ENCODE measurements at places on chromosomes 2 and 18.

DNA sequence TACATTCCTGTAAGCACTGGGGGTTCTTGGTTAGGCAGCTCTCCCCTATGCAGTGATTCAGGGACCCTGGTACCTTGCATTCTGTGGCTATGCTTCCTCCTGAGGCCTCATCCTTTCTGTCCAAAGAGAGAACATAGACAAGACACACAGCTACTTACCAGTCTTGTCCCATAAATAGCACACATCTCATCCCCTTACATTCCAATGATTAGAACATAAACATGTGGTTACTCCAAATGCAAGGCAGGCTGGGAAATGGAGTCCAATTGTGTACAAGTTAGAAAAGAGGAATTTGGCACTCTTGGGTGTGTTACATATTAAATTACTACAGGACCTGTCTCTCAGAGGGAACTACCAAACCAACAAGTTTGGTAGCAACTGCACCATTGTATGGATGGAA lies 171.3 kb downstream of the ARHGAP15 start:
- DNase-seq = no peak

DNA sequence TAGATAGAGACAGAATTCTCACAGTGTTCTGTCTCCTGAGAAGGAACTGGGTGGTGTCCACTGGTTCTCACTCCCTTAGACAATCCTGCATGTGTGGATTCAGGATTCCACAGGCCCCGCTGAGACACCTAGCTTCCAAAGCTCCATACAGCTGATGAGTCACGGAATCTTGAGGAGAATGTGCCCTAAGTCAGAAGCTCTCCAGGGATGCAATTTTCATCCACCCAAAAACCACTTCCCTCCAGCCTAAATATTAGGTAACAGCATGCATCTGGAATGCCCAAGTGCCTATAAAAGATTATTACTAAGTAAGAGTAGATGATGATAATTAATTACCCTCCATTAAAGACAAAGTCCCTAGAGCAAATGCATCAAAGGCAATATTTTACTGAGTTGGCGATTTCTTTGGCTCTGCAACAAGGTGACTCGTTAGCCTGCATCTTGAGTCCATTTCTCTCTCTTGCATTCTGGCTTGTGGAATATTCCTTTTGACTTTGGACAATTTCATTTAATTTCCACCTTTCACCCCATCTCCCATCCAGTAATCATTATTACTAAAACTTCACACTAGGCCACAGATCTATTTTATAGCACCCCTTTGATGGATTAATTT lies 475.1 kb downstream of the TNS1 start:
- DNase-seq = no peak

- no peak for DNase-seq
These were observed 53.8 kb downstream of the SUMO1 start for GRCh38 chr2:202184557-202184956.

- no peak for DNase-seq
These were observed 165.3 kb downstream of the ARL4C start for GRCh38 chr2:234331566-234331965.

DNA sequence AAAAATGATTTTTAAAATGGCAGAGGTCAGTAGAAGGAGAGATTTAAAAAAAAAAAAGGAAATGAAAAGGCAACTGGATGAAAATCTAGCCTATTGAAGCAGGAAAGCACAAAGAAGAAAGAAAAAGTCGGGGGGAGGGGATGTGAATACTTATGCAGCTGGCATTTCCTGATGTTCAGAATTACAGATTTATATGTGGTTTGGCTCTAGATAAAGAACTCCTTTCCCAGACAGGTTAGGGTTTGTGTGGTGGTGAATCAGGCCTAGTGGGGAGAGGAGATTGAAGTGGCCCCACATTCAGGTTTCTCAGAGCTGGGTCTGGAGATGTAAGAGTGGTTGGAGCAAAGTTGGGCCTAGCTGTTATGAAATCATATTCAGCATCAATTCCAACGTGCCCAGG lies 394.4 kb downstream of the FIGN start:
- DNase-seq = no peak

DNA sequence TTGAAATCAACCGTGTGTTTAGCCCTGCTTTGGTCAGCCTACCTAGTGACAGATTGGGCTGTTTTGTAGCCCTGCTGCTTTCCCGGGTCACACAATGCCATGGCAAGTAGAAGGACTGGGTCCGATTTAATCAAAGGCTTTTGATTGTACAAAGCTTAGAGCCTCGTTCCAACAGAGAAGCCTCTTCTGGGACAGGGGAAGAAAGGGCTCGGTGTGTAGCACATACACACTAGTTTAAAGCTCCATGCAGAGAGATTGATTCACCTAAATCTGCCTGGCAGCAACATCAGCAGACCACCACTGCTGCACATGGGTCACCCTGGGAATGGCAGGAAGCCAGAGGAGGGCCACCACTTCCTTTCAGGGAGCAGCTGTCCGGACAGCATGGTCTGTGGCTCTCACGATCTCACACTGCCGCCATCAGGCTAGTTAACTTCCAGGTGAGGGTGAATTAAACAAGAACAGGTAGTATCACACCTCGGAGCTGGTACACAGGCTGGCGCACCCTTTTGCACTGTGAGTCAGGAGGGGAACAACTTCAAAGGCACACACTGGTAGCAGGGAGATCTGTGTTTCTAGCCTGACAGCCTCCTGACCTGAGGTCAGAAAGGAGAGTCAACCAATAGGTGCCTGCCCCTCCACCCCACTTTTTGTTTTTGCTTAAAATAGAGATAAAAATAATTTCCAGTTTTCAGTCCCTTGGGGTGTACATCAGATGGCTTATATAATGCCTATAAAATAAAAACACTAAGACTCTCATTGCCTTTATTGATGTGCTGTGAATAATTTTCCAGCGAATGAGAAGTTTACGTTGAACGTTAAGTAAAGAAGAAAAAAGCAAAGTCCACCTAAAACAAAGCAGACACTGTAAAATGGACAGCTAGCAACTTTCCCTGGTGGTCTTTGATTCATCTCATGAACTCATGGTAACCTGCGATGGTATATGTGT lies 108.5 kb downstream of the CDCA7 start:
- no peak for DNase-seq

DNA sequence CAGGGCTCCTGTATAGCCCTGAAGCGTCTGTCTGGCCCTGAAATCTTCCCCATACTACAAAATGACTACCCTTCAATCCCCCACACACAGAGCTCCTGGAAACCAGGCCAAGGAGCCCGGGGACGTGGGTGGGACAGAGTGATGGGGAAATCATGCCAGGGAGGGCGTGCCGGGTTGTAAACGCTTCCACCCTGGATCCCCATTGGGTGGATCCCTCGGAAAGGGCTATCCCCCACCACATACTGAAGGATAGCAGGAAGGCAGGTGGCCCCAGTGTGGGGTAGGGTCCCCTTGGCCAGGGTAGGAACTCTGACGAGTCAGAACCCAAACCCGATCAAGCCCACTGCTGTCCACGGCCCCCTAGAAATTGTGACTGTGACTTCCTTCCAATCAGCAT lies 91.7 kb downstream of the INHBB start:
- DNase-seq = no peak

DNA sequence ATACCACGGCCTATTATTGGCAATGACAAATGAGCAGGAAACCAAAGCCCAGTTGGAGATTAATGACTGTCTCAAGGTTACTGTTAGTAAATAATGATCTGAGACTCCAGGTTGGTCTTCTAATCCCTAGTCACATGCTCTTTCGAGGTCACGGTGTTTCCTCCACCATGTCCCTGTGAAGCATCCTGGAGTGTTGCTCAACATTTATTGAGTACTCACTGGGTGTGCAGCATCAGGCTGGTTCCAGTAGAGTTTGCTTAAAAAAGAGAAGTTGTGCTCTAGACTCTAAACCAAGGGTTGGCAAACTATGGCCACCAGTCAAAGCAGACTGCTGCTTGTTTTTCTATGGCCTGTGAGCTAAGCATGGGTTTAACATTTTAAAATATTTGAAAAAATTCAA lies 263.8 kb upstream of the ATP5MC3 start:
- DNase-seq = no peak

- DNase-seq = no peak
These were observed 17.5 kb downstream of the MGAT4A start for GRCh38 chr2:98713332-98714015.

DNA sequence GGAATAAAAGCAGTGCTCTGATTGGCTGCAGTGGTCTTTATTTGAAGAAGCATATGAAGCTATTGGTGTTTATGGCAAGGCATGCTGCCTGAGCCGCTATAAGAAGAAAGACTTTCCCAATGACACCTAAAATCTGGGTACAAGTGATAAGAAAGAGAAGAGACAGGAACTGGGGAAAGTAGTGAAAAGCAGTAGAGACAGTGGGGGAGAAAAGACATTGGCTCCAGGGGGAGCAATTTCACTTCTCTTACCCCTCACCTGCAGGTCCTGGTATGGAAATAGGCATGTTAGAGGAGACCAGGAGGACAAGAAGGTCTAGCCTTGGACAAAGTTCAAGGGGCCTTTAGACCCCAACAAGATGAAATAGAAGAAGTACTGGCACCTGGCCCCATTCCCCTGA lies 47.1 kb downstream of the PLCL1 start:
- no peak for DNase-seq

DNA sequence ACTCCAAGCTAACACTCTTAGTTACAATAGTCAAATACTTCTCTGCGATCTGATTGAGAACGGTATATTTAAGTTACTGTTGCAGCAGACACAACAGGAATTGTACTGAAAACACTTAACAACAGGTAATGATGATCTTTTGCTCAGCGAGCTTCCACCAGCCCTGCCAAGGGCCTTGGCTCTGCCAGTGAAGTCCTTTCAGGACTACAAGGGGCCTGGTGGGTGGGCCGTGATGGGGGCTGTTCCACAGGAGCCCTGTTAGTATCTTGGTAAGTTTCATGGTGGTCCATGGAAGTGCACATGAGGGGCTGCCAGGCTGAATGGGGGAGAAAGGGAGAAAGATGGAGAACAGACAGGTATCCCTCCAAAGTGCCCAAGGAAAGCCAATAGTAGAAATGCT lies 178.6 kb upstream of the DOK6 start:
- DNase-seq = no peak

DNA sequence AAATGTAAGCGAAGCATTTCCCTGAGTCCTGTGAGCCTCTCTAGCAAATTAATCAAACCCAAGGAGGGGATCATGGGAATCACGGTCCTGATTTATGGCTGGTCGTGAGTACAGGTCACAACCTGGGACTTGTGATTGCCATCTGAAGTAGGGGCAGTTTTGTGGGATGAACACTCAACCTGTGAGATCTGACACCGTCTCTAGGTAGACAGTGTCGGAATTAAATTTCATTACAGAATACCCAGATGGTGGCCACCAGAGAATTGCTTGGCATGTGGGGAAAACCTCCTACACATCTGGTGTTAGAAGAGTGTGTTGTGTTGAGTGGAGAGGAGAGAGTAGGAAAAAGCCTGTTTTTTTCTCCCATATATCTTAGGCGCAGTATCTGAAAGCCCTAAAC lies 12.5 kb downstream of the CAPN14 start:
- DNase-seq = no peak

- DNase-seq = no peak
These were observed 181.8 kb downstream of the GBX2 start for GRCh38 chr2:235986361-235986760.

GRCh38 chr2:200944467-200945394 lies 18.7 kb downstream of the ORC2 start:
- DNase-seq = peak; percentile 83

- no peak for DNase-seq
These were observed 119.6 kb upstream of the DTNA start for GRCh38 chr18:34590503-34590902.

- peak; percentile 95 for DNase-seq
These were observed 10.2 kb downstream of the IL1F10 start for GRCh38 chr2:113077921-113078320.

DNA sequence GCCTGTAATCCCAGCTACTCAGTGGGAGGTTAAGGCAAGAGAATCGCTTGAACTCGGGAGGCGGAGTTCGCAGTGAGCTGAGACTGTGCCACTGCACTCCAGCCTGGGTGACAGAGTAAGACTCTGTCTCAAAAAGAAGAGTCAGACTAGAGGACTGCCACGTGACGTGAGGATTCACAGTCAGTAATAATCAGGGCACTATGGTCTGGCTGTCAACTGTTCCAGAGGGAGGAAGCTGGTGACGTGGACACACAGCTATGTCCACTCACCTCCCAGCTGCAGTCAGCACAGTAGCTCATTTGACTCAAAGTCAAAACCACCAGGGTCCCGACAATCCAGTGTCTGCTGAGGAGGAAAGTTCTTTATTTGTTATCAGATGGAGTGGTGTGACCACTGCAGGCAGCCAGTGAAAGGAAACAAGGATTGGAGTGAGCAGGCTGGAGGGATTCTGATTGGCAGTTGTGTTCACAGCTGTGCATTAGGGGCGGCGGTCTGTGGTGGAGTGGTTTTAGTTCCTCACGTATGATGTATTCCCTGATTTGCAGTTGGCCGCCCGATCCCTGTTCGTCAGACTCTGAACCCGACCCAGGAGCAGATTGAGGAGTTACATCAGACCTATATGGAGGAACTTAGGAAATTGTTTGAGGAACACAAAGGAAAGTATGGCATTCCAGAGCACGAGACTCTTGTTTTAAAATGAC lies 37.9 kb downstream of the MOGAT1 start:
- DNase-seq = peak; percentile 51

DNA sequence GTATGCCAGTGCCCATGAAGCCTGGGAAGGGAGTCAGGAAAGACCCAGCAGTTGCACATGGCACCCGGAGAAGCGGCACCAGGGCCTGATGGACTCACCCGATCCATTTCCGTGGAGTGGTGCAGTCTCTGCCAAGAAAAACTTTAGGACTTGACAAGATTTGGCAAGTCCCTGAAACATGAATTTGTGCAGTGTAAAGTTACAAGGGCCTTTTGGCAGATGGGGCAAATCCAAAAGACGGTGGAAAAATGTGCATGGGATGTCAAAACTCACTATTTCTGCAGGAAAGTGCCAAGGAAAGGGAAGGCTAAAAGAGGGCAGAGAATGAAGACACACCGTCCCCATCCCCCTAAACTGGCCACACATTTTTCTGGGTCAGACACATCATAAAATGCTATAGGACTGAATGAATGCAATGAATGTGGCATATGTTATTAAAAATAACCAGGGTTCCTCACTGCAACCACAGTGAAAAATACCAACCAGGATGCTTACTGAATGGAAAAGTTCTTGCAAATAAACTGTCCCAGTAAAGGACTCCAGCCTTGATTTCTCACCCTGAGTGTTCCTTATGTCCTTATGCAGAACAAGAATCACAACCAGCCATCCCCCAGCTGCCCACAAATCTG lies 173.5 kb upstream of the SIX2 start:
- no peak for DNase-seq

DNA sequence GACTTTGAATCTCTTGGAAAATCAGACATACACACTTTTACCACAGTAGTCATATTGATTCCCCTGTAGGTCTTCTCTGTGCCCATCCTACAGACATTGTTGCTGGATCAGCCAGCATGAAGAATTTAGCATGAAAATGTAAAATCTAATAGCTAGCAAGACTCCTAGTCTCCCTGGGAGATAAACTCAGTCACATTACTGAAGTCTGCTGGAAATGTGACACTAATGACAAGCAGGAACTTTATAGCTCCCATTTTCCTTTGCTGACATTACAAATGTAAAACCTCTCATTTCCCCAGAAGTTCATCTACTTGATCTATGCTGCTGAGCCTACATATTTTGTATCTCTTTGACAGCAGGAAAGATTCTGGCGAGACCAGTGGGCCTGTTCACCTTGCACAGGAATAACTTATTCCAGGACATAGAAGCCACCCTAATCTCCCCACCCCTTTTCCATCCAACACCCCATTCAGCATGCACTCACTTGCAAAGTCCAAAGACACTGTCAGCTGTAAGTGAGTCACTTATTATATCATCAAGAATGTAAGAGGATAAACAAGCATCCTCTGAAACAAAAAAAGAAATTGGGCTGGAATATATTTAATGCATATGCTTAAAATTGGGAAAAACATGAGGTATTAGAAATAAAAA lies 648.3 kb upstream of the PKDCC start:
- no peak for DNase-seq

- no peak for DNase-seq
These were observed 140.3 kb upstream of the FOSL2 start for GRCh38 chr2:28252311-28252710.

Measured in Caki2 (cell line).